ENCODE measurements at places on chromosomes 5 and 9. TPM values are rescaled to one million over a fixed set of nuclear protein-coding genes. Genes with fewer than 3 reads are reported as not detected.

The SLCO6A1 gene
- not detected for total RNA-seq

The SLCO4C1 gene
- total RNA-seq = 26.5 TPM

The PCDH1 gene
- total RNA-seq = 70.2 TPM

The CSF2 gene
- total RNA-seq = 0.37 TPM

The IL13 gene
- total RNA-seq = not detected

The PHPT1 gene
- total RNA-seq = 124 TPM

The GRM6 gene
- not detected for total RNA-seq

The PDE6A gene
- total RNA-seq = 0.06 TPM

The GPR150 gene
- 0.28 TPM for total RNA-seq

The TAF9 gene
- total RNA-seq = 39.6 TPM

The FAM78A gene
- 8.4 TPM for total RNA-seq

DNA sequence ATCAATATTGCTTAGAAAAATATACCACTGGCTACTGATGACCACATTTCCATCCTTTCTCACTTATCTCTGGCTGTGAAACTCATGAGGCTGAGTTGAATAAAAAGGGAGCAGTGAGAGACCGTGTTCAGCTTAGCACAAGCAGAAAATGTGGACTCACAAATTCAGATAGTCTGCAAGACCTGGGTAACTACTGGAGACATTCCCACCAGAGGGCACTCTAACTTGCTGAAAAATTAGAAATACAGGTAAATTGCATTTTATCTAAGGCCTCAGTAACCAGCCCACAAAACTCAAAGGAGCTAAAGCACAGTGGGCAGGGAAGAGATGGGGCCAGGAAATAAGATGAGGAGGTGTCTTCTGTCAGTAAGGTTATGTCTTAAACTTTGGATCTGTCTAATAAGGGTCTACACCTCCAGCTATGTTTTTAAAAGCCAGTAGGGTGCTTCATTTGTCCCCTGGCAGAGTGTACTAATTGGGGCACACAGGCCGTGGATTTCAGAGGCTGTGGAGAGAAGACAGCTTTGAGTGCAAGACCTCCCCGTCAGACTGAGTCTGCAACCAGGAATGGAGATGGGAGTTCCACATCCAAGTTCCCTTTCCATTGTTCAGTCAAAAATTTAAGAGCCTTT lies 8.7 kb upstream of the NDUFB6 start:
- DNase-seq = peak; percentile 23
- no peaks in the 10 kb centered on the region for H3K4me1 ChIP-seq
- H3K36me3 ChIP-seq = no peaks in the 10 kb centered on the region
- H3K27ac ChIP-seq = no peak overlapping the region
- no peaks in the 10 kb centered on the region for H3K27me3 ChIP-seq
- no peak overlapping the region for H3K4me3 ChIP-seq

- no peak for DNase-seq
- H3K4me1 ChIP-seq = no peaks in the 10 kb centered on the region
- H3K4me3 ChIP-seq = no peak overlapping the region
- H3K27ac ChIP-seq = no peak overlapping the region
- no peaks in the 10 kb centered on the region for H3K36me3 ChIP-seq
- no peaks in the 10 kb centered on the region for H3K27me3 ChIP-seq
Observed at GRCh38 chr9:100379862-100380261, 27.1 kb upstream of the TEX10 start.

DNA sequence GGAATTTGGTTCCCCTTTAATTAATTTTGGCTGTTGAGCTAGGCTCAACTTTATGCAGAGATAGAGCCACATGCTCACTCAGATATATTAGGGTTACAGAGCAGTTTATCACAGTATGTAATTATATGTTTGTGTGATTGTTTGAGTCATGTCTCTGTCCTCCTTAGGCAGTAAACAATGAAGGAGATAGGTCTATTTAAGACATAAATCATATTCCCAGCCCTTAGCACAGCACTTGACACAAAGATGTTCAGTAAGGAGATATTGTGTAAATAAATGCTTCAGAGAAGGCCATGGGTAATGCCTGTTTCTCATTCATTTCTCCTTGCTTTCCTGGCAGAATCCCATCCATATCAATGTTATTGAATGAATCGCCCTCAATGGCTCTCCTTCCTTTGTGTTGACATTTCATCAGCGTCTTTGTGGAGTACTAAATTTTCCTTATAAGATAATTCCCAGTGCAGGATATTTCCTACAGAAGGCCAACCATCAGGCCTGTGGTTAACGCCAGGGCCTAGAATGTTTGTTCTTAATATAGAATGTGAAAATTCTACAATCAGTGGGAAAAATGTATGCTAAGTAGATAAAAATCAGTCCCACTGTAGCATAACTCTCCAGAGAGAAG lies 408.0 kb downstream of the EBF1 start:
- H3K27me3 ChIP-seq = no peaks in the 10 kb centered on the region
- DNase-seq = no peak
- no peak overlapping the region for H3K27ac ChIP-seq
- H3K4me1 ChIP-seq = no peaks in the 10 kb centered on the region

- no peak overlapping the region for H3K4me3 ChIP-seq
- H3K27ac ChIP-seq = no peak overlapping the region
- DNase-seq = no peak
- no peaks in the 10 kb centered on the region for H3K36me3 ChIP-seq
Observed at GRCh38 chr5:74233091-74233490, 407.4 kb downstream of the ENC1 start.

DNA sequence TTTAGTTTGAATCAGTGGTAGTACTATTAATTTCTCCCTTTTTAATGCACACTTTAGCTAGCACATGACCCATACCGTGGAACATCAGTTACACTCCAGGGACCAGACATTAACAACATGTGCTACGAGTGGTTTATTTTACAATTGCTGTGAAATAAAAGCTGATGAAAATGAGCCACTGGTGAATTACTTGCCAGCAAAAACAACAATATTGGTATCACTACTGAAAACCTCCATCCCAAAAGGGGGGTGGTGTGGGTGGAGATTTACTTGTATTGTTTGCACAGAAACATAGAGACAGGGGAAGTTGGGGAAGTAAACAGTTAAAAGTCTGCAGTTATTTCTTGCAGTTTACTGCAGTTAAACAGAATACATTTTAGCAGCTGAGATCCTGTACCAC lies 369.6 kb upstream of the GRAMD2B start:
- H3K27ac ChIP-seq = peak overlapping the region; percentile 33
- DNase-seq = no peak
- H3K4me1 ChIP-seq = no peaks in the 10 kb centered on the region
- H3K36me3 ChIP-seq = no peaks in the 10 kb centered on the region
- no peak overlapping the region for H3K4me3 ChIP-seq

- H3K36me3 ChIP-seq = no peaks in the 10 kb centered on the region
- no peak overlapping the region for H3K4me3 ChIP-seq
- no peaks in the 10 kb centered on the region for H3K4me1 ChIP-seq
- no peak overlapping the region for H3K27ac ChIP-seq
Observed at GRCh38 chr9:88813638-88814209, 177.5 kb upstream of the S1PR3 start.

GRCh38 chr5:172891716-172892421 lies 57.8 kb downstream of the ERGIC1 start:
- H3K36me3 ChIP-seq = peaks cover 4% of the 10 kb centered on the region
- peaks cover 10% of the 10 kb centered on the region for H3K4me1 ChIP-seq
- H3K4me3 ChIP-seq = no peak overlapping the region

GRCh38 chr5:180160215-180160614 lies 48.8 kb downstream of the RASGEF1C start:
- no peaks in the 10 kb centered on the region for H3K4me1 ChIP-seq
- no peak overlapping the region for H3K4me3 ChIP-seq
- no peak for DNase-seq
- H3K36me3 ChIP-seq = no peaks in the 10 kb centered on the region
- H3K27me3 ChIP-seq = no peaks in the 10 kb centered on the region
- no peak overlapping the region for H3K27ac ChIP-seq

DNA sequence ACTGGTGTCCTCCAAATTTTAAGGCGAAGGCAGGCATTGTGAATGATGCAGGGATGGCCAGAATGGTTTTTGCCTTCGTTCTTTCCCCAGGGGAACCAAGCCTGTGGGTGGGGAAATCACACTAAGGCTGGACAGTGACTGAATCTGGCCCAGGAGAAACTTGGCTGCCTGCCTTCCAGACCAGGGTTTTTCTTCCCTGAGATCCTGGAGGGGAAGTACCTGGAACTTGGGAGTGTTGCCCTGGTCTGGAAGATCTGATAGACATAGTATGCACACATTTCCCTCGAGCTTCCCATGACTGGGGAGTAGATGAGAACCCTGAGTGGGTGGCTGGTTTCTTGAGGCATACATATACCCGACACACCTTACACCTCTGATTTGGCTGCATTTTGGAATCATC lies 664 bp upstream of the IL11RA start:
- no peak overlapping the region for H3K4me3 ChIP-seq
- peak overlapping the region; percentile 81 for H3K27ac ChIP-seq
- no peaks in the 10 kb centered on the region for H3K27me3 ChIP-seq

- DNase-seq = peak; percentile 23
- no peaks in the 10 kb centered on the region for H3K27me3 ChIP-seq
- H3K4me1 ChIP-seq = peaks cover 1% of the 10 kb centered on the region
- no peak overlapping the region for H3K27ac ChIP-seq
- H3K36me3 ChIP-seq = no peaks in the 10 kb centered on the region
- no peak overlapping the region for H3K4me3 ChIP-seq
Observed at GRCh38 chr5:143714629-143715028, 97.3 kb upstream of the HMHB1 start.

GRCh38 chr9:33111631-33112030 lies 35.2 kb upstream of the SMU1 start:
- no peak overlapping the region for H3K27ac ChIP-seq
- DNase-seq = no peak
- no peaks in the 10 kb centered on the region for H3K27me3 ChIP-seq
- peaks cover 10% of the 10 kb centered on the region for H3K4me1 ChIP-seq

GRCh38 chr9:129868872-129869486 lies 33.7 kb downstream of the USP20 start:
- no peaks in the 10 kb centered on the region for H3K27me3 ChIP-seq
- peaks cover 43% of the 10 kb centered on the region for H3K36me3 ChIP-seq
- H3K4me1 ChIP-seq = no peaks in the 10 kb centered on the region
- H3K27ac ChIP-seq = peak overlapping the region; percentile 7

- DNase-seq = no peak
- H3K4me1 ChIP-seq = no peaks in the 10 kb centered on the region
- H3K36me3 ChIP-seq = no peaks in the 10 kb centered on the region
- no peak overlapping the region for H3K4me3 ChIP-seq
- no peak overlapping the region for H3K27ac ChIP-seq
Observed at GRCh38 chr9:80664327-80665210, 1024.8 kb downstream of the TLE1 start.

DNA sequence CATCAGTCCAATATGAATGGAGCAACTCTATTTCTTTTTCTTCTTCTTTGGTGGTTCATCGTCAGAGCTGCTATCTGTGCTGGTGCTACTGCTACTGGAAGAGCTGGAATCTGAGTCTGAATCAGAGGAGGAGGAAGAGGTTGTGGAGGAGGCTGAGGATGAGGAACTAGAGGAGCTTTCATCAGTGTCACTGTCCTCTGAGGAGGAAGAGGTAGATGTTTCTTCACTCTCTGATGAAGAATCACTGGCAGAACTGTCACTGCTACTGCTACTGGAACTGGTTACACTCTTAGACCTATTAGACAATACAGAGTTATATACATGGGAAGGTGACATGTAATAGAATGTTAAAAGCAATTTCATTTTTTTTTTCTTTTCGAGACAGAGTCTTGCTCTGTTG lies 27.8 kb downstream of the ZCCHC10 start:
- H3K4me1 ChIP-seq = no peaks in the 10 kb centered on the region
- no peak overlapping the region for H3K4me3 ChIP-seq
- peaks cover 3% of the 10 kb centered on the region for H3K36me3 ChIP-seq
- no peak overlapping the region for H3K27ac ChIP-seq
- no peaks in the 10 kb centered on the region for H3K27me3 ChIP-seq

DNA sequence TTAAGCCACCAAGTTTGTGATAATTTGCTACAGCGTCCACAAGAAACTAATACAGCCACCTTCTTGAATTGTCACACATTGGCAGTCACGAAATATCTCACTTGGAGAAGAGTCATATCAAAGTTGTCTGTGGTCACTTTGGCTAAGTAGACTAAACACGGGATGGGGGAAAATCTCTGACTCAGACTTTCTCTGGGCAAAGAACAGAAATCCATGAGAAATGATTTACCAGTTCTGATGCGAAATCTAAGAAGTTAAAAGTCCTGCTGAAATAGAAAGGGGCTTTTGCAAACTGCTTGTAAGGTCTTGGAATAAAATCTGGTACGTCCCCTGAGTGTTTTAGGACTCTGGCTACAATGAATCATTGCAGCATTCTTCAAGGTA lies 158.4 kb downstream of the COL23A1 start:
- no peak for DNase-seq
- H3K27ac ChIP-seq = no peak overlapping the region
- no peak overlapping the region for H3K4me3 ChIP-seq
- H3K27me3 ChIP-seq = no peaks in the 10 kb centered on the region

DNA sequence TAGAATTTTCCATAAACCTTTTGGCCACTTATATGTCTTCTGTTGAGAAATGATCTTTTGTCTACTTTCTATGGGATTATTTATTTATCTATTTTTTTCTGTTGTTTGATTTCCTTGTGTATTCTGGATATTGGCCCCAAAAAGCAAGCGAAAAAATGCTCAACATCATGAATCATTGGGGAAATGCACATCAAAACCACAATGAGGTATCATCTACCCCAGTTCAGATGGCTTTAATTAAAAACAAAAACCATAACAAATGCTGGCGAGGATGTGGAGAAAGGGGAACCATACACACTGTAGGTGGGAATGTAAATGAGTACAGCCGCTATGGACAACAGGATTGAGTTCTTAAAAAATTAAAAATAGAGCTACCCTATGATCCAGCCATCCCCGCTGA lies 125.0 kb upstream of the LPCAT1 start:
- H3K27ac ChIP-seq = no peak overlapping the region
- peaks cover 12% of the 10 kb centered on the region for H3K4me1 ChIP-seq
- peaks cover 28% of the 10 kb centered on the region for H3K27me3 ChIP-seq
- H3K4me3 ChIP-seq = no peak overlapping the region
- DNase-seq = no peak

DNA sequence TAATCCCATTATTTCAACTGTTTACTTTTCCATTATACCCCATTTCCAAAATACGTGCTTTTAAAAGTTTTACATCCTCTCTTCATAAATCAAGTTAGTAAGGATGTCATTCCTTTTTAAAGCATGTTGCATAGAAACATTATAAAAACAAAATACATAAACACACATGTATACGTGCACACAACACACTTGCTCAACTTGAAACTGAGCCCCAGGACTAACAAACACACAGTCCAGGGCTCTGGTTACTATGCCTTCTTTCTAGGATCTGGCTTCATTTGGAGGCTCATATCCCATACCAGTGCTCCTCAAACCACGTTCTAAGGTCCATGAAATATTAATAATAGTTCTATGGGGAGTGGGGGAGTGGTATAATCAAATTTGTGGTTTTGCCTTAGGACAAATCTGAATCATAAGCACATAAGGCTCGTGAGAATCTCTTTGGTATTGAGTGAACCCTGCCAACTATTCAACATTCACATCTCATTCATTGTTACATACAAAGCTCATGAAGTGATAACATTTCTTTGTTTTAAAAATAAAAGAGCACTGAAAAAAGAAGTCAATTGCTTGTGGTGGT lies 55.2 kb downstream of the NFIB start:
- no peaks in the 10 kb centered on the region for H3K27me3 ChIP-seq
- H3K4me1 ChIP-seq = peaks cover 7% of the 10 kb centered on the region
- no peak overlapping the region for H3K4me3 ChIP-seq
- H3K27ac ChIP-seq = peak overlapping the region; percentile 14
- peak; percentile 63 for DNase-seq
- no peaks in the 10 kb centered on the region for H3K36me3 ChIP-seq

- peaks cover 3% of the 10 kb centered on the region for H3K36me3 ChIP-seq
- H3K4me3 ChIP-seq = peak overlapping the region; percentile 82
- no peak for DNase-seq
Observed at GRCh38 chr5:8458038-8458383, 589.1 kb downstream of the MTRR start.
